ENCODE measurements at places on chromosomes 12 and 14.

DNA sequence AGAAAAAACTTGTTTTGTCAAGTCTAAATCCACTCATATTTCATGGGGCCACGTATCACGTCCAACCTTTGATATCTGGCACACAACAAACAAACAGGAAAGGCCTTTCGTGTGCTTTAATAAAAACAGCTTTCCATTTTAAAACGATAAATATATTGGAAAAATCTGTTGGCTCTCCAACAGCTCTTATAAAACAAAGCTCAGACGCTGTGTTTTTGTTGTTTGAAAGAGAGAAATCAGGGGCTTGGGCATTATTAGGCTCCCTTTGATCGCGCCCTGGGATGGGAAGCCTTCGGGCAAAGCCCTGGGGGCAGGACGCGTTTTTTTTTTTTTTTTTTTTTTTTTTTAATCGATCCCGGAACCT lies 429 bp upstream of the PLEKHA5 start:
- no peak for DNase-seq

DNA sequence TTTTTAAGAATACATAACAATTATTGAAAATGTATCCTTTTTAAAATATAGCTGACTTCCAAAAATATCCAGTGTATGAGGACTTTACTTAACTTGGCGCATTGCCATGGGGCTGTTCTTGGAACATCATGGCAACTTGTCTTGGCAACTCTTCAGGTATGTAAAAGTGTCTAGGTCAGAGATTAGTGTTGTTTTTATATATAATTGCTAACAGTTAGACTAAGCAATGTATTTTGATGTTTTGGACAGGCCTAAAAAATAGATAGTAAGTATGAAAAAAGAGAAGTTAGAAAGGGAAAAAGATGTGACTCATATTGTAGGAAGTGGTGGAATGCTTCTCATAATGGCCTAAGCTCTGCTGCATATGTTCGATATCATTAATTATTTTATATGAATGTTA lies 70.9 kb downstream of the MON2 start:
- DNase-seq = no peak

DNA sequence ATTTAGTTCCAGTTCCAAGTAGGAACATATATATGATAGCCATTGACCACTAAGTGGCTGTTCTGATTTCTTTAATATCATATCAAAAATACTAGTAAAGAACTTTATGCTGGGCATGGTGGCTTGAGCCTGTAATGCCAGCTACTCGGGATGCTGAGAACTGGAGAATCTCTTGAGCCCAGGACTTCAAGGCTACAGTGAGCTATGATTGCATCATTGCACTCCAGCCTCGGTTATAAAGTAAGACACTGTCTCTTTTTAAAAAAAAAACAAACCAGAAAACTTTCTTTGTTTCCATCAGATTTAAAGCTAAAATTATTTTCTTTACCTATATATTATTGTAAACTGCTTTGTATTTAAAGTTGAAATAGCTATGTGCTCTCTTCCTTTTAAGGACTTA lies 127.0 kb downstream of the SCAF11 start:
- no peak for DNase-seq

GRCh38 chr14:41605550-41606281 lies 960 bp upstream of the LRFN5 start:
- DNase-seq = no peak

- DNase-seq = no peak
Measured at GRCh38 chr12:105423237-105423636, 92.7 kb downstream of the C12orf75 start.

- no peak for DNase-seq
Measured at GRCh38 chr12:50841716-50842531, 802 bp upstream of the TMPRSS12 start.

GRCh38 chr14:53536446-53536845 lies 383.3 kb upstream of the DDHD1 start:
- no peak for DNase-seq

- DNase-seq = no peak
Measured at GRCh38 chr12:14774906-14775635, 28.2 kb downstream of the WBP11 start.

DNA sequence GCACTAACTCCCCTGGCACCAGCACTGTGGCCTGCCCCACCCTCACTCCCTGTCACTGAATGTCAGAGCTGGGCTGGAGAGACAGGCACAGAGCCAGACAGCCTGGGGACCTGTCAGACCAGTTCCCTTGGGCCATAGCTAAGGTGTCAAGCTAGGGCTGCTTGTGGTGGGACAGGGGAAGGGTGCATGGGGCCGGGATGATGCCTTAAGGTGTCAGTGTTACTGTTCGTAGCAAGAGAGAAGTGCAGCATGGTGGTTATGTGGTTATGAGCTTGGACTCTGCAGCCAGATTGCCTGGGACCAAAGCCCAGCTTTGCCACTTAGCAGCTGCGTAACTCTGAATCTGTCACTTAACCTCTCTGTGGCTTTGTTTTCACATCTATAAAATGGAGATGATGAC lies 3.8 kb downstream of the RAPGEF3 start:
- DNase-seq = no peak

DNA sequence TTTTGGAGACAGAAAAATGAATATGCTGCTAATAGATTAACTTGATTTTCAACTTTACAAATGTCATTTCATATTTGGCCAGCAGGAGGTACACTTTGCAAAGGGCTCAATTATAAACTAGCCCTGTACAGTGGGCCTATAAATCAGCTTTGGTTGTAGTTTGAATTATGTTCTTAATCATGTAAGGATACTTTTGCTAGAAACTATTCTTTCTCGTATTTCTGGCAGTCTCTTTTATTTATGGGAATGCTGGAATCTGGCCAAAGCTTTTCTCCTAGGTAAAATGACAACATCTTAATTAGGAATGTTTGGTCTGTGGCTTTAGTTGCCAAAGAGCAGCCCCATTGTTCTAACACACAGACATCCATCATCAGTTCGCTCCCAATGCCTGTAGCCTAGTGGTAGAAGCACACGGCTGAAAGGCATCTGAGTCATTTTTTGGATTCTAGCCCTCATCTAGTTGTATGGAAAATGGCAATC lies 1322.3 kb upstream of the SEL1L start:
- no peak for DNase-seq

DNA sequence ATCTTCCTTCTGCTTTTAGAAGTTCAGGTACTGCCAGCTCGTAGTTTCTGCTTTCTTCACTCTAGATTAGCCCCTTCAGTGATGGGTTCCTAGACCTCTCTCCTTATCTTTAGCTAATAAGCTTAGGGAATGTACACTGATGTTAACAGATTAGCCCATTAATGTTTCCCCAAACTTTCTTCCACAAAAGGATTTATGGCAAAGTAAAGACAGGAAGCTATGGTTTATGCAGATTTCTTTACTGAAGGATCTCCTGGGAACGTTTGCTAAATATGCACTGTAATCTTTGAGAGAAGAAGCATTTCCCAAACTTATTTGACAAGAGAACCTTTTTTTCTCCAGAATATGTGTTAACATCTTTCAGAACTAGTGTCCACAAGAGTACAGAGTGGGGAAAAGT lies 4.2 kb downstream of the SOCS4 start:
- DNase-seq = no peak

- peak; percentile 12 for DNase-seq
Measured at GRCh38 chr12:30457621-30458289, 237.9 kb downstream of the IPO8 start.

DNA sequence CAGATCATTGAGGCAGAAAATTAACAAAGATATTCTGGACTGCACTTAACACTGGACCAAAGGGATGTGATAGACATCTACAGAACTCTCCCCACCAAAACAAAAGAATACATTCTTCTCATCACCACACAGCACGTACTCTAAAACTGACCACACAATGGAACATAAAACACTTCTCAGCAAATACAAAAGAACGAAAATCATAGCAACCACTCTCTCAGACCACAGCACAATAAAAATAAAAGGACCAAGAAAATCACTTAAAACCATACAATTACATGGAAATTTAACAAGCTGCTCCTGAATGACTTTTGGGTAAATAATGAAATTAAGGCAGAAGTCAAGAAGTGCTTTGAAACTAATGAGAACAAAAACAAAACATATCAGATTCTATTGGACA lies 254.0 kb upstream of the STXBP6 start:
- DNase-seq = no peak

GRCh38 chr14:54664961-54665360 lies 98.0 kb downstream of the SAMD4A start:
- no peak for DNase-seq

GRCh38 chr14:59311723-59312122 lies 123.3 kb downstream of the DAAM1 start:
- no peak for DNase-seq

- no peak for DNase-seq
Measured at GRCh38 chr14:22883173-22883976, at the start of gene REM2. Gene REM2 (plus strand): TSS chr14:22883222. CDS start chr14:22883288, 66 bp downstream.

DNA sequence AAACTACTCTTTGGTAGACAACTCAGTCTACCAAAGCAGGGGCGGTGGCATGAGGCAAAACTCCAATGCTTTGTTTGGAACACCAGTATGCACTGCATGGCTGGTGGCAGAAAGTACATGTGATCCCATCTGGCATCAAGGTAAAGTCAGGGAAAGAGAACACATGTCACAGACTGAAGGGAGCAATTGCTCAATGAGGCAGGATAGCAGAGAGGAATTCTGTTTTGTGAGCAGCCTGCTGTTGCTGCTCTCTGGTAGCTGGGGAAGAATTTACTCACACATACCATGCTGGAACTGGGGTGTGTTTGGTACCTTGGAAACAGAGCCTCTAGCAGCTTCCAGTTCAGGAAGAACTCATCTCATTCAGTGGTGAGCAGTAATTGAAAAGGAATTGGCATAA lies 84.8 kb downstream of the HELB start:
- no peak for DNase-seq

DNA sequence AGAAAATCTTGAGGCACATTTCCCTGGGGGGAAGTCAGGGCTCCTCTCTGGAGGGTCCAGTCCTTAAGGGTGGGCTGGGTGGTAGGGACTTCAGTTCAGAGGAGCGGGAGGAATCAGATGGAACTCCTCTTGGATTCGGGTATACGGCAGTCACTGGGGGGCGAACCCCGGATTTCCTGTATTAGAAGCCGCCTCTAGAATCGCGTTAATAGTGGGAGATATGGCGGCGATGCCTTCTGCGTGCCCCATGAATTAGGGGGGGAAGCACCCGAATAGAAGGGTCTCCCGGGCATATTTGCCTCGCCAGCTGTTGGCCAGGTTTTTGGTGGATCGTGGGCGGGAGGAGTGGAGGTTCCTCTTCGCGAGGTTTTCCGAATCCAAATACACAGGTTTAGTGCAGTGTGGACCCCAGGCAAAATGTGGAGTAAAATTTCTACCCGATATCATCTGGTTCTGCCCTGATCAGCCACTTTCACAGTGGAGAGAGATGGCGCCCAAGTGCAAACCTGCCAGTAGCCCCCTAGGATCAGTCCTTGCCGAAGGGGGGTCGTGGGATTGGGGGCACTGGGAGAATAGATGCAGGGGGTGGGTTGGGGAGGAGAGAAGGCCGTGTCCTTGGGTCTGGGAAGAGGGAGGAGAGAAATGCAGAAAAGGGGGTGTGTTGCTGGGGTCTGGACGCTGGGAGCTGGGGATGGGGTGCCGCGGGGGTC lies 628 bp downstream of the MEG3 start:
- DNase-seq = no peak

- no peak for DNase-seq
Measured at GRCh38 chr12:6328945-6329702, 12.8 kb downstream of the TNFRSF1A start.

- DNase-seq = peak; percentile 87
Measured at GRCh38 chr14:75050852-75051555, at the start of gene MLH3. Gene MLH3 (minus strand): TSS chr14:75051467. CDS start chr14:75049655, 1,812 bp downstream.

GRCh38 chr14:53538316-53538881 lies 385.3 kb upstream of the DDHD1 start:
- DNase-seq = no peak

GRCh38 chr14:72582582-72582981 lies 311.3 kb downstream of the DPF3 start:
- DNase-seq = no peak

GRCh38 chr14:105894978-105895881 lies 368.8 kb downstream of the TMEM121 start:
- DNase-seq = no peak

DNA sequence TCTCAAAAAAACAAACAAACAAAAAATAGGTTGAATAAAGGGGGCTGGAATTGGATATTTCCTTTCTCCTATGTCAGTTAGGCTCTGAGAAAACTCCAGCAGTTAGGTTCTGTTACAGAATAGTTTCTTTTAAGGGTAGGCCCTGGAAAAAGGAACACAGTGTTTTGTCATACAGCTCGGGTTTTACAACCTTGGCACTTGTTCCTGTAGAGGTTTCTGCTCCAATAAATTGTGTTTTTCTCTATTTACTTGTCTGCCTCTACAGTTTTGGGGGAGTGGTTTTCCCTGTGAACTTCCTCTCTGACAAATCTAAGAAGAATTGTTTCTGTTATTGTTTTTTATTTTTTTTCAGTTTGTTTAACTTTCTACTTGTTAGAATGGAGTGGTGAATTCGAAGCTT lies 167.6 kb downstream of the ACSS3 start:
- no peak for DNase-seq

DNA sequence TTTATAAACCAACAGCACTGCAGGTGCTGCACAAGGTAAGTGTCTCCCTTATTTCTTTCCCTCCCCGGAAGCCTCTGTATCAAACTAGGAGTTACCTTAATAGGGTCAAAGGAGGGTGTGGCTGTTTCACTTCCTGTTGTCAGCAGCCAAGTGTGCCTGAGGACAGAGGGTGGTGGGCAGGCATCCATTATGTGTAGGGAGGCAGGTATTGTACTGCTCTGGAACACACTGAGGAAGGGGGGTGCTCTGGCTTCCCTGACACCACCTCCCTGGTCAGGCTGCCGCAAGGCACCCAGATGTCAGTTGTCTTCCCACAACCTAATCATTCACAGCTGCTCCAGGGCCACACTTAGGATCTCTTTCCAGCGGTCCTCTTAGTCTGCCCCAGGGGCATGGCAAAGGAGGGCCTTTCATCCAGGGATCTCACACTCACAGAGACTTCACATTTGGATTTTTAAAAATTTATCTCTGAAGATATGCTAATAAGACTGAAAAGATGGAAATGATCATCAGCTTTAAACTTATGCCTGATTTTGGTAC lies 132.0 kb upstream of the ARHGAP5 start:
- no peak for DNase-seq

DNA sequence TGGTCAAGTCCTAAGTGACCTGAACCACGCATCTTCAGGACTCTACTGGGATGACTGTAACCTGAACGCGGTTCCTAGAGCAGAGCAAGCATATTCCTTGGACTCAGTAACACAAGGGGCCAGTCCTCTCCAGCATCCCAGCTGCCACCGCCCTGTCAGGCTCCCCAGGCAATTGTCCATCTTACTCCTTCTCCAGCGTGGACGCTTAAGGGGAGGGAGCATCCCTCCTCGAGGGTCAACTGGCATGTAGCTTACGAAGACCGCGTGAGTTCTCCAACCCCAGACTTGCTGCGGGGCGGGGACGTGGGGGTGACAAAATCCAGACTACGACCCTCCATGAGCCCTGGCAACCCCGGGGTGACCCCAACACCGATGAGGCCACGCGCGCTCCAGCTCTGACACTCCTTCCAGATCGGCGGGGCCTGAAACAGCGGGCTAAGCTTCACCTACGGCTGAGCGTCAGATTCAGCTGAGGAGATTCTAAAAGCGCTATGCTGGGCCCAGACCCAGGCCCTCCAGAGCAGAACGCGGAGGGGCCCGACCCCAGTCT lies 846 bp upstream of the MTHFD1 start:
- DNase-seq = no peak
